ENCODE measurements at places on chromosomes 11 and 22. TPM values are rescaled to one million over a fixed set of nuclear protein-coding genes. Genes with fewer than 3 reads are reported as not detected.

Gene OVOL1
- not detected for total RNA-seq

Gene LMO2
- 39.0 TPM for total RNA-seq

Gene ARHGAP1
- 92.8 TPM for total RNA-seq

DNA sequence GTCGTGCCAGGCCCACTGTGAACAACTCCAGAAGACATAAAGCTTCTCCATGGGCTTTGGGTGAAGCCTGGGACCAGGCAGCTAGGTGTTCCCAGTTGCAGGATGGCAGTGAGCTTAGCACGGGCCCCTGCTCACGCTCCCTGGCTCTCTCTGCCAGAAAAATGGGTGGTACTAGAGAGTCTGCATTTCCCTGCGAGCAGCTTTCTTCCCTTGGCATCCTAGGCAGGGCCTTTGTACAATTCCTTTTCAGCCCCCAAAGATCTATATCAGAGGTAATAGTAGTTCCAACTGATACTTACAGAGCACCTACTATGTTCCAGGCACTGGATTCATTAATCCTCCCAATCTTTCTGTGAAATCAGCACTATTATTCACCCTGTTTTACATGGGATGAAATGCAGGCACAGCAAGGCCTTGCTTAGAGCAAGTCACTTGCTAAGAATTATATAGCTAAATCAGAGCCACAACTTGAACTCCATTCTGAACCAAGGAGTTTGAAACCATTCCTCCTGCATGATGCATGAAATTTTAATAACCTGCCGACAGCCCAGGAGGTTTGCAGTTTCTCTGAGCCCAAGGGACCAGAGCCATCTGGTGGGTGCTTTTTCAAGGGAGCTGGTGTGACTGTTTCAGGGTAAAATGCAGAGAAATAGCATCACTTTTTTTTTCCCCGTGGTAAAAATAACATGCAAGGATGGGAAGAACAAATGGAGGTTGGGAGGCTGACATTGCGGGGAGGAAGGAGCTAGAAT, 22.7 kb downstream of the NAV2 start:
- no peak for DNase-seq

- no peak for DNase-seq
Observed at GRCh38 chr11:72338741-72339140, 94.8 kb upstream of the PHOX2A start.

DNA sequence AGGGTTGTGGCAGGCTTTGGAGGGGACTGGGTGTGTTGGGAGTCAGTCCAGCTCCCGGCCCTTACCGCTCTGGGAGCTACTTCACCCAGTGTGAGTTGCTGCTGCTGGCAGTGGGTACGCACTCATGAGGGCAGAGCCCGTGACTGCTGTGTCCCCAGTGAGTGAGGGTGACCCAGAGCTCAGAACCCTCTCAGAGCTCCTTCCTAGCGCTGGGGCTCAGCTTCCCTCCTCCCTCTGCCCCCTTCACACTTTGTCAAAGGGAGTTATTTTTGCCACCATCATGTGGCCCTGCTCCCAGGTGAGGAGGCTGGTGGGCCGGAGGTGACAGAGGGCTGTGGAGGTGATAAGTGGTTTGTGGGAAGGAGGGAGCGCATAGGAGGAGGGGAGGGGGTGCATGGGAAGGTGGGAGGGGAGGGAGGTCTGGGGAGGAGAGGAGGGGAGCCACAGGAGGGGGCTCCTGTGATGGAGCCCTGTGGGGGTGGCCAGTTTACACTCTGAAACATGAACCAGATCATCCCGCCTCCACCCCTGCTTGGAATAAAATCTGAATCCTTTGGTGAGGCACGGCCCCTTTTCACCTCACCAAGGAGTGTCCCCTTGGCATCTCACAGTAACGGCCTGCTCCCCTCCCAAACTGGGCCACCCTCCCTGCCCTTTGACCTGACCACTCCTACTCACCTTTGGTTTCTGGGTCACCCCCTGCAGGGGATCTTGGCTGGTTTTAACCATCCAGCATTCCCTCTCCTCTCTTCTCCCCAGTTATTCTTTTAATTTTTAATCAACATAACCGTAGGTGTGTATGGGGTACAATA, 9.9 kb downstream of the NDUFV1 start:
- no peak for DNase-seq

- DNase-seq: no peak
Observed at GRCh38 chr11:105942921-105943320, 79.1 kb downstream of the MSANTD4 start.

GRCh38 chr22:44039566-44040171, 15.6 kb downstream of the PARVB start:
- DNase-seq: no peak

DNA sequence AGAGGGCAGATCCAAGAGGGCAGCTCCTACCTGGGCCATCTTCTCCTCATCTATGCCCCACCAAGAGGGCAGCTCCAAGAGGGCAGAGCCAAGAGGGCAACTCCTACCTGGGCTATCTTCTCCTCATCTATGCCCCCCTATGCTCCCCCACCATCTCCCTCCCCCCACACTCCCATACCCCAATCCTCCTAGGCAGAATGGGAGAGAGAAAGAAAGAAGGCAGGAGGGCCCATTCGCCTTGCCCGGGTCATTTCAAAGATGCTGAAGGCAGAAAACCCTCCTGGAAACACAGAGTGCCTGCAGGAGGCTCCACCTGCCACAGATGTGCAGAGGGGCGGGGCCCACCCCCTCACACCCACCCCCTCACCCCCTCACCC, 78.5 kb downstream of the BUD13 start:
- DNase-seq: no peak

Measured in A673 (cell line).